ENCODE measurements at places on chromosomes 7 and 10.

GRCh38 chr7:8251195-8251594 is 10.8 kb downstream of the ICA1 start:
- no peak for DNase-seq

DNA sequence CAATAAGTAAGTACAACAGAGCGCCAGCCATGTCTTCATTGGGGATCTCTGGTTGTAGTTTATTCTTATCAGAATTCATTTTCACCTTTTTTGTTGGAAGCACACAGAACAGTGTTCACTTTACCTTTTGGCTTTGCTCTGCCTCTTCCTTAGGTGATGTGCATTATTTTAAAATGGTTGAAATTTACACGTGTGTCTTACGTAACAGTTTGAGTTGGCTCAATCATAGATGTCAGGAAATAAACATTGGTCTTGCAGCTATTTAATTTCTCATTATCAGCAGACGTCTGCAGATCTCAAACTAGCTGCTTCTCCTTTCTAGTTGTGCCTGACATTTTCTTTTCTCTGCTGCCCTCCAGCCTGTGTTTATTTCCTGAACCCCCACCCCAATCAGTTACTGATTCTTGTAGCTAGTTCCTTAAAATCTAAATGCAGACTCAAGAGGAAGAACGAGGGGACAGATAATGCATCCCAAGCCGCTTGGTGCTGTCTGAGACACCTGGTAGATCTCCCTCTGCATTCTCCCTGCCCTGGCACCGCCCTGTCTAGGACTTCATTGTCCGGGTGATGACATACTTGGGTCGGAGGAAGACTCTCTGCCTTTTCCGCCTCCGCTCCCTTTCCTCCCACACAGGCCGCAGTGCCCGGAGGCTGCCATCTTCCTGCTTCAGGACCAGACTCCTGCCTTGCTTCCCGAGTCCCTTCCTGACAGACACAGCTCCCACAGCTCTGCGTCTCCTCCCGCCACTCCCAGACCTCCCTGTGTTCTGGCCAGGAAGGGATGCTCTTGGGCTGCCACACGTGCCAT is 108.2 kb downstream of the ANKRD61 start:
- DNase-seq, result no peak

GRCh38 chr7:91091631-91092030 is 172.6 kb upstream of the FZD1 start:
- DNase-seq, result no peak

- DNase-seq, result no peak
Measured at GRCh38 chr7:71612911-71613310, 481.0 kb downstream of the GALNT17 start.

GRCh38 chr10:48801001-48801421 is 116.3 kb downstream of the WDFY4 start:
- DNase-seq, result no peak

GRCh38 chr7:80443325-80443724 is 68.5 kb downstream of the GNAT3 start:
- DNase-seq, result no peak

GRCh38 chr7:35982600-35982999 is 170.5 kb upstream of the EEPD1 start:
- no peak for DNase-seq

DNA sequence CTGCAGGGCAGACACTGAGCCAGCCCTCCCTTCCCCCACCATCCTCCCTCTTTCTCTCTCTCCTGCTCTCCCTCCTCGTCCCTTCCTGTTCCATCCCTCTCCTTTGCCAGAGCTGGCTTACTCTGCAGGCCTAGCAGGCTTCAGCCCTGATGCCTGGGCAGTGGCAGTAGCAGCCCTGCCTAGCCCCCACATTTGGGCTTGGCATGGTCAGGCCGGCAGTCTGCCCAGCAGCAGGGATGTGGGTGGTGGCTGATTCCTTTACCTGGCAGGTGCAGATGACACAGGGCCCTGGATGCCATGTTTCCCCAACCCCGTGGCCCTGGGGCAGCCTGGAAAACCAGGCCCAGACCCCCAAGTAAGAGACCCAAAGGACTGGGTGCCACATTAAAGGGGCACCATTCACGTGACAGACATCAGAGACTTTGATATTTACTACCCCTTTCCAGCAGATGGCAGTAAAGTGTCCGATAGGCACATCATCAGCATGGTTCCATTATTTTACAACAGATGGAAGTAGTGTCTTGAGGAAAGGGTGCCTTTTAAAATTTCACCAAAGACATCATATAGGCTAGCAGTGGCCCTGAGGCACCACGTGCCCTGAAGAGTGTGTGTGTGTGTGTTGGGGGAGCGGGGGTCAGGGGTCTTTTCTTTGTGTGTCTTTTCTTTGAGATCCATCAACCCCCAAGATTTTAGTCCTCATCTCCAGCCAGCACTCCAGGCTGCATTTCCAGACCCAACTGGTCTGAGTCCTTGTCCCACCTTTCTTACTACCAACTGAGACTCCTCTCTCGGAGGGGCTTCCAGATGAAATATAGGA is 5.9 kb downstream of the KCP start:
- no peak for DNase-seq

- DNase-seq, result no peak
Measured at GRCh38 chr7:27925573-27926201, 185.7 kb downstream of the TAX1BP1 start.

GRCh38 chr10:28668363-28669226 is 8.7 kb upstream of the BAMBI start:
- DNase-seq, result no peak

DNA sequence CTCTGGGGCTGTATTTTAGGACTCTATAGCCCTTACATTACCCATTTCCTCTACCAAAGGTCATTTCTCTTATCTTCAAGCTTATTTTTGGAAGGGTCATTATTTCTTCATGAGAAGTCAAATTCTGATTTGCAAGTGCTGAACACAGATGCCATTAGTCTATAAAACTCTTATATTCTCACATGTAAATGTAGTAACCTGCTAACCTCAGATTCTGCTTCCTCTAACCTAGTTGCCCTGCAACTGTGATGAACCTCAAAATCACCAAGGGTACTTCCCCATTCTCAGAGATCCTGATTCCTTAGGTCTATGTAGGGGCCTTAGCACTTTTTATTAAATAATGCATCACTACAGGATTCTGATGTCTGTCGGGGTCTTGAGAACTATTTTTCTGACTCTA is 6.3 kb downstream of the FAS start:
- DNase-seq, result no peak

- no peak for DNase-seq
Measured at GRCh38 chr10:49271346-49271745, 27.6 kb upstream of the C10orf71 start.

DNA sequence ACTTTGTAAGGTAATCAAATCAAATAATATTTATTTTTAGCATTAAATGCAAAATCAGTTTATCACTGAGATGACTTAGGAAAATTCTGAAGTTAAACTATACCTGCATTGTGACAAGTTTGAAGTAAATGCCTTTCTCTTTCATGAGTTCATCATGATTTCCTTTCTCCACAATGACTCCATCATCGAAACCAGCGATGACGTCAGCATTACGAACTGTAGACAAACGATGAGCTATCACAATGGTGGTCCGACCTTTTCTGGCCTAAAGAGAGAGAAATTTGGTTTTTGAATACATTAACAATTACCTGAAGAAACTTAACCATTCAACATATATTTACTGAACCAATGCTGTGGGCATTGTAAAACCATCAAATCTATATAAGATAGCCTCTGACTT is 54.9 kb downstream of the ABCB1 start:
- no peak for DNase-seq

DNA sequence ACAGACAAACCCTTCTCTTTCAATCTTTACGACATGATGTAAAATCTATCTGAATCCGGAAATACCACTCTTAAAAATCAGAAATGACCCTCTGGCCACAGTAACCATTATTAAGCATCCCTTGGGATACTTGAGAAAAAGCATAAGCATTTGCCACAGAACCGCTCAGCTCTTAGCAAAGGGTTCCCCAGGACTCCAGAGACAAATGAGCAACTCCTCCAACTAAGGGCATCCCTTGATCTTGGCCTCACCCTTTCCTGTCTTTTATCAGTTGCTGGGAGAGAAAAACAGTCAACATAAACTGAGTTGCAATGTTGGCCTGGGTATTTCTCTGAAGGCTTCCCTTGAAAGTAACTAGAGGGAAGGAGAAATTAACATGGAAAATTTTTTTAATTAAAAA is 3.5 kb downstream of the PDLIM1 start:
- no peak for DNase-seq

DNA sequence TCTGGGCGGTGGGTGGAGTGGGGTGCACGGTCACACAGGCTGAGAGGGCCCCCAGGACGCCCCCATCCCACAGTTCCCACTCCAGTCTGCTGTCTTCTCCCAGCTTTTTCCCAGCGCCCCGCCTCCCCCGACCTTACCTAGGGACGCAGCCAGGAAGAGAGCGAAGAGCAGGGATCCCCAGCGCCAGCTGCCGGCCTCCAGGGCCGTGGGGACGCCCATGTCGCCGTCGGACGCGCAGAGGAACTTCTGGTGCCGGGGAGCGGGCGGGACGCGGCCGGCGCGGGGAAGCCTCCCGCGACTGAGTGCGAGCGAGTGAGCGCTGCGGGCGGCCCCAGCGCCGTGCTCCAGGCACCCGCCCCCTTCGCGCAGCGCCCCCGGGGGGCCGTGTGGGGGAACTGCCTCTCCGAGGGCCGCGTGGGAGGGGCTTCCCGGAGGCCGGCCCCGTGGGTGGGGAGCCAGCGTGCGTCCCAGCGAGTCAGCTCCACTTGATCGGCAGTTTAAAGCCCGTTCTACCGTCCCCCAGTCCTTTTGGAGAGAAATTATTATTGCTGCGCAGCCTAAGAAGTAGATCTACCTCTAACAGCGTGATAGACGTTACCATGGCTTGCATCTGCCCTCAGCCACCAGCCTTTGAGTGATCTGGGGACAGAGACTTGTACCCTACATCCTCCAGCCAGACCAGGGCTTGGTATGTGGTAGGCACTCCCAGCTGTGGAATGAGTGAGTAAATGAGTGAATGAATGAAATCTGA is at the start of gene VSIR:
TSS of gene VSIR (minus strand) at position 300 of the 751 bp plus-strand sequence. CDS start at position 219, 81 bp downstream.
- DNase-seq, result peak; percentile 97

DNA sequence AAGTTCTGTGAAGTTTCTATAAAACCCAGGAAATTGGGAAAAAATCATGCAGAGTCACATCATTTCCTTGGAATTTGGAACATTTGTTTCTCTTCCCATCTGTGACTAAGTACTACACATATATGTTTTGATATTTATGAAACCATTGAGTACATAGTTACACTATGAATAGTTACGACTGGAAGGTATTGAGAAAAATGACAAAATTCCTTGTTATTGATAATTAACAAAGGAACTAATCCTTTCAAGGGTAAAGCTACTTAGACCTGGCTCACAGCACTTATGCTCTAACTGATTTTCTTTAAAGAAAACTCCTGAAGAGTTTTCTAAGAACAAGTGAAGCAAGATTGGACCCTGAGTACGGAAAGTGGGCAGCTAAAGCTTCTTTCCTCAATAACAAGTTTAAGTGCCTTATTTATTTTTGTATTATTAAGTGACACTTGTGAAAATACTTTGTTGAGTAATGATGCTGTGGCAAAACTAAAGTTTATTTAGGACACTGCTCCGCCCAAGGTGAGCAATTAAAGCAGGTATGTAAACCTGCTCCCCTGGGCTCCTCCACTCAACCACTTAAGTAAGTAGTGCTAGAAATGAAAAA is 12.0 kb upstream of the GLCCI1 start:
- DNase-seq, result no peak

- no peak for DNase-seq
Measured at GRCh38 chr7:36739351-36739750, 15.1 kb upstream of the AOAH start.

DNA sequence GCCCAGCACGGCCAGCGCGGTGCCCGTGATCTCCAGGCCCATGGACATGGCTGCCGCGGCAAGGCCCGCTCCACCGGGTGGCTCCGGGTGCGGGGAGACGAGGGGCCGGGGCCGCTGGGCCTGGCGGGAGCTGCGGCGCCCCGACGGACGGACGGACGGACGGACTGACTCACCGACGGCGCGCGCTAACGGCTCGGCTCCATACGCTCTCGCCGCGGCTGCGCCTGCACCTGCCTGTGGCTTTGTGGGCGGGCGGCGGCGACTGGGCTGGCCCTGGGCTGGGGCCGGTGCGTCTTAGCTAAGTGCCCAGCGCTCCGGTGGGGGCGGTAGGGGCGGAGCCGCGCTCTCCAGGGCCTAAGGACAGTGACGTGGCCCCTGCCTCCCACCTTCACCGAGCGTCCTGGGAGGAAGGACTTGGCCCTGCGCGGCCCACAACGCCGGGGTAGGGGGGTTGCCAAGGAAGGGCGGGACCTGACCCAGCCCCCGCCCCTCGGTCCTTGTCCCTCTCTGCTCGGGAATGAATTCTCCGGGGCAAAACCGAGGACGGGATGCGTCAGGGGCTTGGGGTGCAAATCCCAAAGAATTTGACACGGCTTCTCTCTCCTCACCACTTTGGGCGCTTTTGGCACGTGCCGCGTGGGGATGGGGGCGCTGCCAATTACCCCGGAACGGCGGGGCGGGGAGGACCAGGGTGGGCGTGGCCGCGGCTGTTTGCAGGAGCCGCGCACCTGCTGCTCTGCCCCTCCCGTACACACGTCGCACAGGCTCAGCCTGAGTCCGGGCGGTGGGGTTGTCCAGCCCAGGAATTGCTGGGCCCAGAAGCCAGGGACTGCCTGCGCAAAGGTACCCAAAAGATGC is at the start of gene CLDN3:
TSS of gene CLDN3 (minus strand) at position 269 of the 858 bp plus-strand sequence. CDS start at position 48, 221 bp downstream.
- DNase-seq, result no peak

DNA sequence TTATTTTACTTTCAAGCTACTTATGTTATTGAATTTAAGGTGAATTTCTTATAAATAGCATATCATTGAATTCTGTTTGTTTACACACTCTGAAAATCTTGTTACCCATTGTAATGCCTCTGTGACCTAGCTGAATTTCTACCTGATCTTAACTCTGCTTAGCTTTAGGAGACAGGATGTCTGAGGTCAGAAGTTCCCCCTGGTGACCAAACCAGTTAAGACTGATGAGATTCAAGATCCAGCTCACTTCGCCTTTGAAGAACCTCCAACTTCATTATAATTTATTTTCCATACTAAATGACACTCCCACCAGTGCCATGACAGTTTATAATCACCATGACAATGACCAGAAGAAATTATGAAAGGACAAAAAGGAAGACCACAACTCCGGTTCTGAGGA is 213.4 kb upstream of the CDC14C start:
- DNase-seq, result no peak

GRCh38 chr10:100359529-100360150 is 12.6 kb downstream of the SCD start:
- no peak for DNase-seq
